ENCODE measurements at places on chromosomes 5 and 9.
A peak's percentile ranks its signal among the peaks of the same experiment; 100 is the strongest.

DNA sequence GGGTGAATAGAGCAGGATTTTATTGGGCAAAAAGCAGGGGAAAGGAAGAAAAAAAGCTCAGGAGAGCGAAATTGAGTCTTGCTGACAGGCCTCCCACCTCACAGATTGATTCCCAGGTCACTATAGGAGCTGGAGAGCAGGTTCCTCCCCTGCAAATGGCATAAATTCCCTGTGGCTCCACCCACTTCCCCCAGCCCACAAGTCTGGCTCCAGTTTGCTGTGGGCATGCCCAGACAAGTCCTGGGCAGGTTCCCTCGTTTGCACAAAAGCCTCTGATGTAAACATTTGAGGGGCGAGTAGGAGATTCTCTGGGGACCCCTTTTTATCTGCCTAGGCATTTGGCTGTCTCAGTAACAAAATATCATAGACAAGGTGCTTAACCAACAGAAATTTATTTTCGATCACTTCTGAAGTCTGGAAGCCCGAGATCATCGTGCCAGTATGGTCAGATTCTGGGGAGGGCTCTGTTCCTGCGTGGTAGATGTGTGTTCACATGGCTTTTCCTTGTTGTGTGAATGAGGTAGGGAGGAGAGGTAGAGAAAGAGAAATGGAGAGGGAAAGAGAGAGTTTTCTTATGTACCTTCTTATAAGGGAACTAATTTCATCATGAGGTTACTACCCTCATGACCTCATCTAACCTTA is 614.5 kb downstream of the MAT2B start:
- DNase-seq = no peak

- DNase-seq = no peak
These were observed 14.5 kb upstream of the OTULIN start for GRCh38 chr5:14650052-14650451.

DNA sequence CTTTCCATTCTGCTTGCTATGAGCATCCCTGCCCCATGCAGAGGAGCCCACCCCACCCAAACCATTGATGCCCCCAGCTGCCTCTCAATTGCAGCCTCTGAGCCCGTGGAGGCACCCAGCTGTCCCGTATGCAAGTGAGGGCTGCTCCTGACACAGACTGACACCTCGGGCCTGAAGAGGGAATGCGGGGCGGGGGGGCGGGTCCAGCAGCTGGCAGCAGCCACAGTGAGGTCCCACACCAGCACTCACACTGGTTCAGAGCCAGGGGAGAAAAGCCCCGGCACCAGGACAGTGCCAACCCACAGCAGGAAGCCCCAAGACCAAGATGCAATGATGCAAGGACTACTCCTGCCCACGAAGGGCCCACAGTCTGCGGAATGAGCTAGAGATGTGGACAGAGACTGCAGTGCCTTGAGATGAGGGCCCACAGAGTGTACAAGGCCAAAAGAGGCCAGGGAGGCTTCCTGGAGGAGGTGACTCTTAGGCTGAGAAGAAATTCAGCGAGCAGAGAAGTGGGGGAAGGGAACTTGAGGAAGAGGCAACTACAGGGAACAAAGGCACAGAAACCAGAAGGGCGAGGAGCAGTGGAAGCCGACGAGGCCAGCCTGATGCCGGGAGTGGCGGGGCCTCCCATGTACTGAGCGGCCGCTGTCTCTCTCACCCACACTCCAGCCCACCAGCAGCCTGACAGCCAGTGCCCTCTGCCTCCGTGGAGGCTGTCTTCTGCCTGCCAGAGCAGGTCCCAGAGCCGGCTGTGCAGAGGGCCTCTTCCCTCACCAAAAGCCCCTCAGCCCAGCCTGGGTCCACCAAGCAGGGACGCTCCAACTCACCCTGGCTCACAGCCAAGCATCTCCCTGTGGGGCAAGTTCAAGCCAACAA is 9.2 kb downstream of the EEIG1 start:
- no peak for DNase-seq

DNA sequence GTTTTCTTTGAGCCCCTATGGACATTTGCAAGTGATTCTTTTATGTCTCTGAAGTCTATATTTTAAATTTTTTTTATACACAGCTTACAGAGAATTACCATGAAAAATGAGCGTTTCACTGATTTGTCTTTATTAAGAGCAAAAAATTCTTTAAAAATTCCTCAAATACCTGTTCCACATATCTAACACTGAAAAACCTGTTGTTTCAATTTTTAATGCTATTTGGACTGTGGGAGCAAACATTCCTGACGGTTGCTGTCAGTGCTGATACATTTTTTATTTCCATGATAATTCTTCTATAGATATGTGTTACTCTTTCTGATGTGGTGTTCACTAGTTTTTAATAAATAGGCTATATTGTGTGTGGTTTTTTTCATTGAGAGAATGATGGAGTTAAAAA is 199.8 kb downstream of the GDNF start:
- DNase-seq = no peak

GRCh38 chr9:73183917-73184861 is 32.5 kb downstream of the ANXA1 start:
- DNase-seq = no peak

DNA sequence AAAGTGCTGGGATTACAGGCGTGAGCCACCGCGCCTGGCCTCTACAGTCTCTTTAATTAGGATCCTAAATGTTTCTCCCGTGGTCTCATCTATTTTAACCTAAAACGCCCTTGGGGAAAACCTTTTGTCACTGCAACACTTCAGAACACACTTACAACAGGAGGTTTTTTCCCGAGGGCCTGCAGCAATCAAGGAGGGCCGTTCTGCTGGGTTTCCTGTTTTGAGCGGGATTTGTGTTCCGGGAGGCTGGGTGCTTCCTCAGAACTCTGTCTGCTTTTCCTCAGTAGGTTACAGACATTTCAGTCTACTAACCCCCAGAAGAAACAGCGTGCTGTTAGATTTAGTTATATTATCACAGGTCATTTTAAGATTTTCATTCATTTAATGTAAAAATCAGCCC is 65.4 kb upstream of the IRX4 start:
- no peak for DNase-seq

GRCh38 chr5:127924606-127925005 is 159.0 kb upstream of the SLC12A2 start:
- no peak for DNase-seq

GRCh38 chr5:151239237-151239861 is 13.6 kb upstream of the GM2A start:
- peak; percentile 90 for DNase-seq

DNA sequence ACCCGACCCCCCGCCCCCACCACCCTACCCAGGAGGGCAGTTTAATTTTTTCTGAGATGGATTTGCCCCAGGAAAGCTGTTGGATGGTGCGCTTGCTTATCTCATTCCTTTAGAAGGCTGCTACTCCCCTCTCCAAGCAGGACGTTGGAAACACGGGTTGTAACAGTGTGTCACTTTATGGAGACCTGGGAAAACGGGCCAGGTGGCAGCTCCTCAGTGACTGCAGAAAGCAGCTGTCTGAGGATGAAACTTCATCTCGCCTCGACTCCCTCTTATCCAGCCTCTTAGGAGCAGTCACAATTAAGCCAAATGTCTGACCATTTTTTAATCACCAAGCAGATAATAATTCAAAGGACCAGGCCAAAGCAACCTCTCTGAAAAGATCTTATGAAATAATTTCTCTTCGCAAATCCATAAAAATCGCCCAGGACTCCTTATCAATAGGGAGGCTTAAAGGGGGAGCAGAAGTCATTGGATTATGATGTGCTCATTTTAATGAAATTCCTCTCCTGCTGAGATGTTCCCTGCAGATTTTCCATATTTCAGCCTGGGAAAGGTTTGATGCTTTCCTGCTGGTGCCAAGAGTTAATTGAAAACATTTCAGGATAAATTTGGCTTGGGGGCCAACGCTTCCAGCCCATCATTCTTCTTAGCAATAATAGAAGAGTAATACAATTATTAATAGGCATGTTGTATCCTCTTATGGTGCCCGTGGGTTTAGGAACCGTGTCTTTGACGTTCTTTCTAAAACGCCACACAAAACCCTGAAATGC is 26.0 kb downstream of the GAS1 start:
- no peak for DNase-seq

- DNase-seq = no peak
These were observed 68.2 kb upstream of the SMC2 start for GRCh38 chr9:104025945-104026344.

DNA sequence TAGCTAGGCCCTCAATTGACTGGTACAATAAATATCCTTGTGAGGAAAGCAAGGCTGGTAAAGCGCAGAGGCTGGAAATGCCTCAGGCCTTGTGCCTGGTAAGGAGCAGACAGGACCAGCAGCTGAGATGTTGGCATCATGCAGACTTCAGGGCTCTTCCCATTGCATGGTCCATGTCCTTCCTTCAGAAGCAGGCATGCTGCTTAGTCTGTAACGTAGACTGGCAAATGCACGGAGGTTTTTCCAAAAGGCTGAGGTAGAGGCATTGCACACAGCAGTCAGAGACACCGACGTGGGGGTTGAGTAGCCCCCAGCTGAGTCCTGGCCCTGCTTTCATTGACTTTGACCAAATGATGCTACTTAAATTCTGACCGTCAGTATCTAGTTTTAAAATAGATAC is 87.1 kb downstream of the ADRB2 start:
- no peak for DNase-seq

DNA sequence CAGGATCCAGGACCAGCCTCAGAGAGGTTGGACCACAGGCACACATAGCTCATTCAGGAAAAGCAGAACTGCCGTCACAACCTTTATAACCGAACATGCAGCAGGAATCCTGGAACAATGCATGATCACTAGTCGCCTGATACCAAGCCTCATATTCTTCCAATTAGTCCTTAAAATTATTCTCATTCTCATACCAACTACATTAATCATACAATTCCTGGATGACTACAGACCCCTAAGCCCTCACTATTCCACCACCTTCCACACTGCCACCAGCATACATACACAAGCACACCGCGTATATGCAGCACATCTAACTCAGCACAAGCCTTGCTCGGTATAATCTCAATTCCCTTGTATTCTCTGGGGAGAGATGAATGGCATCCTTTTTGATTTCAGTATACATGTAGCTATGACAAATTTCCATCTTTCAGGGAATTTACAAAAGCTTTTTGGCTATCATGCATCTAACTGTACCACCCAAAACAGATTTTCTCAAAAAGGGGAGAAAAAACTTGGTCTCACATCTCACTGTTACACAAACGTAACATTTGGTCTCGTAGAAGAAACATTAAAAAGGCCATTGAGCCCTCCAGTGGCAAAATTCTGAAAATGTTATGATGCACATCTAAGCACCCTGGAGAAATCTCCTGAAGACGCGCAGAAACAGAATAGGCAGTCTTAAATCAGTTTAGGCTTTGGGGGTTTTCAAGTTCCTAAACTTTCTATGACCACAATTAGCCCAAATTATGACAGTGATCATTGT is 46.2 kb downstream of the MCTP1 start:
- DNase-seq = no peak

GRCh38 chr9:119861842-119862241 is 492.6 kb upstream of the BRINP1 start:
- no peak for DNase-seq

DNA sequence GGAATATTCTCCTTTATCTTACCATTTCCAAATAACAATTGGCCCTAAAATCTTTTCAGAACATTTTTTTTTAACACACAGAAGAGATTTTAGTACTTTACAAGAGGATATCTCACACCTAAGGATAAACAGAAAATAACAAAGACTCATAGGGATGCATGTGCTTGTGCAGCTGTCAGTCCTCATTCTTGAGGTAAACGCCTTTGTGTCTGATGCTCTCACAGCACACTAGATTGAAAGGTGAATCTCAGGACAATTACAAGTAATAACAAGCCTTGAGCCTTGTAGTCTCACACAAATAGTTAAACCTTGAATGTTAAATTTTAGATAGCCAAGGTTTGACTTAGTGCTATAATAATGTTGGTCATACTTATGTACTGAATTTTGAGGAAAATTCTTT is 439.2 kb downstream of the PTPRD start:
- DNase-seq = no peak

GRCh38 chr9:125805586-125805985 is 58.4 kb downstream of the PBX3 start:
- no peak for DNase-seq

- DNase-seq = no peak
These were observed 103.3 kb downstream of the SREK1 start for GRCh38 chr5:66247176-66247960.

DNA sequence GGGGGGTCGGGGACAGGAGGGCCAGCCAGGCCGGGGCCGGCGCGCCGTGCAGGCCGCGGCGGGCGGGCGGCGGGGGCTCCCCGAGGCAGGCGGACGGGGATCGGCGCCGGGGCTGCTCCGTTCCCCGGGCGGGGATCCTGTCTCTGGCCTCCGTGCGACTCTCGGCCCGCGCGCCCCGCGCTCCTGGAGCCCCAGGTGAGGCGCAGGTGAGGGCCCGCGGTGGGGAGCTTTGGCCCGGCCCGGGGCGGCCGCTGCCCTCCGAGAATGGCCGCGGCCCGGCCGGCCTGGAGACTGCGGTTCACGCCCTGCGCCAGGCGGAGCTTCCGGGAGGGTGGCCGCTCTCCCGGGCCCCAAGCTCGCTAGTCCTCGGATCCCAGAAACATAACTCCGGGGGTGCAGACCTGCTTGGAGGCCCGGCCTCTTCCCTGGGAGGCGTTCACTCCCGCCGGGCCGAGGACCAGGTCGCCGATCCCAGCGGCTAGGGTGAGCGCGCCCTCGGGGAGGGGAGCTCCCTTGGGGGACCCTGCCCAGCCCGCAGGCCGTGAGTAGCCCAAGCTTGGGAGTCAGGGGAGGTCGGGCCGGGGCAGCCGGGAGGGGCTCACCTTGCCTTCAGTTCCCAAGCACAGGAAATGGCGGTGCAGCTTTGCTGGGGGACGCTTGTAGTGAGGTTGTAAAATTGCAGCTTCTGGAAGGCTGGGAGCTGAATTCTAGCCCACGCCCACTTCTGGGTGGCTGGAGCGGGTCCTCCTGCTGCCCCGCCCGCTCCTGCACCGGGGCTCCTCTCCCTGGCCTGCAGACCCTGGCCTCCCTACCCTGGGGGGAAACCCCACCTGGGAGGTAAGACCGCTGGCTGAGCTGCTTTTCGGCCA is 723 bp downstream of the PPP1R26 start:
- peak; percentile 61 for DNase-seq

GRCh38 chr5:173542964-173543363 is 73.5 kb downstream of the BOD1 start:
- DNase-seq = peak; percentile 61

GRCh38 chr9:127104581-127105311 is 17.7 kb downstream of the ANGPTL2 start:
- DNase-seq = peak; percentile 83

DNA sequence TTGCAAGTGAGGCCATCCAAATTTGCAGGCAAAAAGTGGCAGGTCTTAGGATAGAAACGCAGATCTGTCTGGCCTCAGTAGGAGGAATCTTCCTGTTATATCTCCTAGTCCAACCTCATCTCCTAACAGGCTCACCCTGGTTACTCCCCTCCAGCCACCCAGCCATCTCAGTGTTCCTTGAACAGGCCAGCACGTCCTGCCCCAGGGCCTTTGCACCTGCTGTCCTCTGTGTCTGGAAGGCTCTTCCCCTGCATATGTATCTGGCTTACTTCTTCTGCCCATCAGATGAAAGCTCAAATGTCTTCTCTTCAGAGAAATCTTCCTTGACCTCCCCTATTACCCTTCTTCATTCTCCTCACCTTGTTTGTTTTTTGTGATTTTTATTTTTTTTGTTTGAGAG is 107.3 kb upstream of the ALDH1B1 start:
- DNase-seq = no peak

Measured in left ventricle myocardium superior (tissue), 1 donor.